ENCODE measurements at places on chromosomes 1 and 21.

- no peak for DNase-seq
Observed at GRCh38 chr1:78658901-78659300, 9.3 kb downstream of the IFI44 start.

DNA sequence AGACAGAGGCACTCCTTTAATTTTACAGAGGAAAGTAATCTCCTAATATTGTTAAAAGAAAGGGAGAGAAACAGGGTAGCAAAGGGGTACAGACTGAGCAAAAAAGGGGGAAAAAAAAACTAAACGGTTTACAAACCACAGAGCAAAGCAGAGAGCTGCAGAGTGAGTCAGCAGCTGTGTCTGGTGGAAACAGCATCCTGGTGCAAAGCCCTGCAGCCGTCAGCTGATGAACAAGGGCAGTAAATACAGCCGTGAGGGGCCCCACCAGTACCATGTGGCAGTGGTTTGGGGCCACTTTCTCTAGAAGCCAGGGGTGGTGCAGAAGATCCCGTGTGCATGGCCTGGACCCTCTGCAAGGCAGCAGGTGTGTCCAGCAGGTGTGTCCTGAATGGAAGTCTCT lies 111.3 kb downstream of the ERG start:
- no peak for DNase-seq

GRCh38 chr21:15370462-15370975 lies 305.7 kb upstream of the NRIP1 start:
- DNase-seq = no peak

DNA sequence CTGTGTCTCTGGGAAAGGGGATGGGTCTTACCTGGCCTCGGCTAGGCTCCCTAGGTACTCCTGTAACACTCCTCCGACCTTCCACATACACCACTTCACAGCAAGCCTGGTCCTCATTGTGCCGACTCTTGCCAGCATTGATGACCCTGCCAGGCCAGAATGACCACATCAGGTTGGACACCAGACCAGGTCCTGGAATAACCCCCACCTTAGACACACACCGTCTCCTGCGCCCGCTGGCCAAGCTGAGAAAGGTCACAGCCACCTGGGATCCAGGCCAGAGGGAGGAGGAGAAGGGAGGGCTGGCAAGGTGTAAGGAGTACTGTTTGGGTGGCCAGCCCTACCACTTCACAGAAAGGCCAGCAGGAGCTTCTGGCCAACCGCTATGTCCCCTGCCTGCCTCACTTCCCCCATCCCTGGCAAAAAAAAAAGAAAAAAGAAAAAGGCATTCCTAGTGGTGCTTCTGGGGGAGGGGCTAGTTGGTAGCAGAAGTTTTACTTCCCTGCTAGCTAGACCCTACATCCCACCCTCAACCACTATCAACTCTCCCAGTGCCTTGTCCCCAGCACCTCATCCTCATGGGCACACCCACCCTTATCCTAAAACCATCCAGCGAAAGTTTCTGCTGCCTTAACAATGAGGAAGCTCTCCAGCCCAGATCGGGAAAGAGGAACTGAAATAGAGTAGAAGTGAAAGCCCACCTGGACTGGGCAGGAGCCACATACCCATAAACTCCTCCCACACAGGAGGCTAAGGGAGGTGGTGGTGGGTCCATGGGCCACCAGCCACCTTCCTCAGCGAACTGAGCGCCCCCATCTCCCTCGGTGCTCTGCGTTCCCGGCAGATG lies 1.4 kb downstream of the PPM1J start:
- no peak for DNase-seq

DNA sequence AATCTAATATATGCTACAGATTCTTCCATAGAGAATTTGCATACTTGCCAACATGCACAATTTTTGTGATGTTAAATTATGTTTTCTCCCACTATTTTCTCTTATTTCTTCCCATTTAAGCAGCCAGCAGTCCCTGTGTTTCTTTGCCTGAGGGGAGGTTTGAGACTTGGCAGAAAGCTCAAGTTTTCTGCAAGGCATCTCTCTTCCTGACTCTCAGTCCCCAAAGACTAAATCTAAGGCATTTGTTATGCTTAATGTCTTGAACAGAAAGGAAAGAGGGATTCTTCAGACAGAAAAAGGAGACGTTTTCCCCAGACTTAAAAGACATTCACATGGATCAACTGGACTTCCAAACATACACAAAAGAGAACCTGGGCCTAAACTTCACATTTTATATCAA lies 354.4 kb downstream of the RYR2 start:
- no peak for DNase-seq

DNA sequence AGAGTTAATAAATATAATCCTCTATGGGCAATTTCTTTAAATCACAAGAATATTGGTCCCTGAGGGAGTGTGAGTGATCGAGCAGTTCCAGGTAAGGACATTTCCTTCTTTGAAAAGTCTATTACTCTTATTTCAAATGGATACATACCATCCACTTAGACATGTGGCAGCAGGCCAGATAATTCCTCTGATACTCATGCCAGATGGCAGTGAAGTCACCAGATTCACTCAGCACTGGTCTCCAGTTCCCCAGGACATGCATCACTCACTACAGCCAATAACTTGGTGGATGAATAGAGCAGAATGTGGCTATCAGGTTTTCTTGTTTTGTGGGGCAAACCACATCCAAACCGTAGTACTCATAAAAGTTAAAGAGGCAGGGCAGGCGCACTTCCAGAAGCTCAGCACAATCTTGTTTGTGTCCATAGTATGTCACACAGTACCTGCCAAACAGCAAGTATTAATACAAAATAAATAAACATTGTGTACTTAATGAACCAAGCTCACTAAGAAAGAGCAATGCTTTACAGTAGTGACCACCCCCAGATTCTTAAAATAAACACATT lies 74.2 kb upstream of the CD53 start:
- no peak for DNase-seq

- no peak for DNase-seq
Observed at GRCh38 chr1:4093856-4094565, 193.9 kb upstream of the C1orf174 start.

- no peak for DNase-seq
Observed at GRCh38 chr1:28329395-28330153, 734 bp downstream of the MED18 start.

GRCh38 chr21:34834852-34835501 lies 166.2 kb downstream of the CLIC6 start:
- DNase-seq = no peak

- DNase-seq = no peak
Observed at GRCh38 chr21:15986277-15986676, 256.5 kb downstream of the USP25 start.

- no peak for DNase-seq
Observed at GRCh38 chr1:54996359-54996868, 2.3 kb upstream of the BSND start.

DNA sequence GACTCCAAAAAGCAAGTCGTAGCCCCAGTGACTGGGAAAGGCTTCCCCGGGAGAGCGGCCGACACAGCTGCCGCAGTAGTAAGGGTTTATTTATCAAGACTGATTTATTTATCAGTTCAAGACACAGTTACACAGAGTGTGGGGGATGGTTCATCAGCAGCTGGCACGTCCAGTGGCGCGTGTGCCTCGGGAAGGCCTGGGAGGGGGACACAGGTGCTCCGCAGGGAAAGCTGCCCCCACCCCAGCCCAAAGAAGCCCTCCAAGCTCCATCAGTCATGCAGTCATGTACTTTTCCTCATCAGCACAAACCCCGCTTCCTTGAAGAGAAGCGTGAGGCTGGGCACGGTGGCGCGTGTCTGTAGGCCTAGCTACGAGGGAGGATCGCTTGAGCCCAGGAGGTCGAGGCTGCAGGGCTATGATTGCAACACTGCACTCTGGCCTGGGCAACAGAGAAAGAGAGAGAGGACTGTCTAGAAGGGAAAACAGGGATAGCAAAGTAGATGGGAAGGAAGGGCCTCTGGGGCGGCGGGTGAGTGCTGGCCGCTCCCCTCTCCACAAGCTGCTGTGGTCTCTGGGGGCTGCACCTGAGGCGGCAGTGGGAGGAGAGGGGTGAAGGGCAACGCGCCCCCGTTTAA lies 53.2 kb downstream of the PRKCZ start:
- DNase-seq = no peak

DNA sequence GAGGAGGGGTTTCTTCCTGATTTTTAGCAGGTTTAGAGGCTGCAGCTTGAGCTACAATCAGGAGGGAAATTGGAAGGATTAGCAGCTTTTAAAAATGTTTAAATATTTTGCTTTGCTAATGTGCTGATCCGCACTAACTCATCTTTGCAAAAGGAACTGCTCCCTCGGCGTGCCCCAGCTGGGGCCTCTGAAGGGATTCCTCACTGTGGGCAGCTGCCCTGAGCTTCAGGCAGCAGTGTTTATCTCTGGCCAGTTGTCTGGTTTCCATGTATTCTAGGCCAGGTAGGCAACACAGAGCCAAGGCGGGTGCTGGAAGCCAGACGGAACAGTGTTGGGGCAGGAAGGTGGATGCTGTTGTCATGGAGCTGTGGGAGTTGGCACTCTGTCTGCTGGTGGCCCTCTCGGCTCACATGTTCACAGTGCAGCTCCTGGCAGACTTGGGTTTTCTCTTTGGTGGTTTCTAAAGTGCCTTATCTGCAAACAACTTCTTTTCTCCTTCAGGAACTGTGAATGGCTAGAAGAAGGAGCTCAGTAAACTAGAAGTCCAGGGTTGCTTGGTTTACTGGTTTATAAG lies 18.9 kb downstream of the NECAP2 start:
- DNase-seq = no peak

DNA sequence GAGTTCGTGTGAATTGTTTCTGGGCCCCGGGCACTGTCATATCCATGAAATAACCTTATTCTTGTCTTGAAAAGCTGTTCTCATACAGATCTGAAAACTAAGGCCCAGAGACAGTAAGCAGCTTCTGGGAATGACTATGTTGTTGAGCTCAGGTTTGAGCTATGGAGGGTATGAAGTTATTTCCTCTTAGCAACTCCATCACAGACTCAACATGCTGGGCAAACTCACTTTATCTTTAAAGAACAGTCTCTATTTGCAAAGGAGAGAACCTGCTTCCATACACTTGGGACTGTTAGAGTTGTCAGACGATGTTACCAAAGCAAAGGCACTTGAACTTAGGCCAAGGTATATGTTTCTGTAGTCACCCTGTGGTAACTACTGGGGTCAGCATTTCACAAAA lies 90.0 kb downstream of the GPR88 start:
- no peak for DNase-seq

GRCh38 chr1:22747021-22747734 lies 36.5 kb downstream of the EPHB2 start:
- no peak for DNase-seq

GRCh38 chr1:200282497-200283122 lies 127.2 kb downstream of the ZNF281 start:
- no peak for DNase-seq

DNA sequence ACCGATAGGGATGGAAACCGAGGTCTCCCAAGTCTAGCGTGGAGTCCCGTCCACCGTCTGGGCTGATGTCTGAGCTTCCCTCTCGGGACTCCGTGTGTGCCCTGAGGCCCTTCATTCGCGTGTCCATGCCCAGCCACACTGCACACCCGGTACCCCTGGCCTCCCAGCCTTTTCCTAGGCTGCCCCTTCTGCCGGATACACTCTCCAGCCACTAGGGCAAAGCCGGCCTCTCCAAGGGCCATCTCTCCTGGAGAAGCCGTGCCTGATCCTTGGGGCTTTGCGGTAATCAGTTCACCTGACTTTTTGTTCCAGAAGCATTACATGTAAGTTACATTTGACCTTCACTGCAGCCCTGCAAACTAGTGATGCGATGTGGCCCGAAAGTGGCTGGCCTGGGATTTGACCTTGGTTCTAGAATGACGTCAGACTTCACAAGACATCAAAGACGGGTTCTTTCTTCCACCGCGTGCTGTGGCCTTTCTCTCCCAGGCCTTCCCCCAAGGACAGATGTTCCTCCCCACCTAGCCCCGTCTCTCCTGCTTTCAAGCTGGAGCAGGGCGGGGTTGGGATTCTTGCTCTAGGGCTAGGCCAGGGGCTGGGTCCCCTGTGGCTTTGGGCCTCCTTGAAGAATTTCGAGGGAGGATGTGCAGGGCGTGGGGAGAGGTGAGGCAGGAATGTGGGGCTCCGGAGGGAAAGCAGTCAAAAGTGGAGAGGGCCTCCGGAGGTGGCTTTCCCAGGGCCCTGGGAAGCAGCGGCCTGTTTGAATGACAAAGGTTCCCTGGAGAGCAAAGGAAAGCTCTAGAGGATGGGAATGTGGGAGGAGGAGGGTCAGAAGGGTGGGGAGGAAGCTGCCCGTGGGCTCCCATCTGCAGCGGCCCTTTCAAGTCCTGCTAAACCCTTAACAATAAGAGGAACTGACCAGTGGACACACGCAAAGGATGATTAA lies 49.7 kb upstream of the SLC2A1 start:
- no peak for DNase-seq

DNA sequence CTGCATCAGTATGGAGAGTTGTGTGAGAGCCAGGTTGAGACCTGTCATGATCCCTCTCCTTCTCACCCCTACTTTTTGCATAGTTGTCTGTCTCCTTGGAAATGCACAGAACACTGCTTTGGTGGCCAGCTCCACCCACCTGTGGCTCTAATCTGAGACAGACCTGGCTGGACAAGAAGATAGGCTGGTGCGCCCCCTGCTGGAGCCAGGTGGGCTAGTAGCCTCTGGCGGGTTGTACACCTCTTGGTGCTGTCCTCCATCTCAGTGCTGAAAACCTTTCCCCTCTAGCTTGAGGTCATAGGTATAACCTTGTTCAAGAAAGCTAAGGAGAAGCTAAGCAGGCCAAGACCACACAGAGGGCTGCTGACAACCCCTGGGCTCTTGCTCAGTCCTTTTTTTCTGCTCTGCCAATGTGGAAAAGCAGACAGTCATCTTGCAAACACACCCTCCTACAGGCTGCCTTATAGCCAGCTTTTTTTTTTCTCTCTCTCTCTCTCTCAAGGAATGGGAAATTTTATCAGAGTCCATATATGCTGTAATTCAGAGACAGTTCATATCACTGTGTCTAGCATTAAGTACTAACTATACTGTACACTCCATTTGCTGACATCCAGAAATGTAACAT lies 58.8 kb upstream of the SPATA6 start:
- DNase-seq = no peak

DNA sequence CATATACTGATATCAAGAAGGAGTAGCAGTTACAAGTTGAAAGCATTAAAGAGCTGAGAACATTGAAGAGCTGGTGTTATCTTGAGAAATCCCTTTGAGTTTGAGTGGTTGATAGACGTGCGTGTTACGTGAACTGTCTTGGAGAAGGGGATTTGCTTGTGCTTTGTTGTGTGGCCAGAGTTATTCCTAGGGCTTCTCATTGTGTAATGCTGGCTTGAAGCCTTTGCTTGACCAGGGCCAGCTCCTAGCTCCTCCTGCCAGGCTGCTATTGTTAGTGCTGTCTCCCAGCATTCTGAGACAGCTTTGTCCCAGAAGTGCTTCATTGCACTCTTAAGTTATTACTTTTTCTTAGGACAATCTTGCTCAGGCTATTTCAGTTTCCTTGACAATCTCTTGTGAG lies 116.2 kb upstream of the KCNK2 start:
- no peak for DNase-seq

DNA sequence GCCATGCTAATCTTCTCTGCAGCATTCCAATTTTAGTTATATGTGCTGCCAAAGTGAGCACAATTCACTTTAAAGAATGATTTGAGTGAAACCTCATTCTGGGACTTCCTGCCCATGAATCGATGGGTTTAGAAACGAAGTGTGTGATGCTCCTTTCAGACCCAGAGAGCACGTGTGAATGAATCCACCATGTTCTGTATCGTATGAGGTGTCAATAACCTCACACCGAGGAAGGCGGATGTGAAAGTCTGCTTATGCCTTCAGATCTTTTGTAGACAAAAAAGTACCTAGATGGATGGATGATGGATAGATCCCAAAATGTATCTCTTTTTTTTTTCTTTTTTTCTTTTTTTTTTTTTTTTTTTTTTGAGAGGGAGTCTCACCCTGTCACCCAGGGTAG lies 13.8 kb downstream of the UBASH3A start:
- no peak for DNase-seq
